ENCODE measurements at places on chromosomes 7 and 10.

DNA sequence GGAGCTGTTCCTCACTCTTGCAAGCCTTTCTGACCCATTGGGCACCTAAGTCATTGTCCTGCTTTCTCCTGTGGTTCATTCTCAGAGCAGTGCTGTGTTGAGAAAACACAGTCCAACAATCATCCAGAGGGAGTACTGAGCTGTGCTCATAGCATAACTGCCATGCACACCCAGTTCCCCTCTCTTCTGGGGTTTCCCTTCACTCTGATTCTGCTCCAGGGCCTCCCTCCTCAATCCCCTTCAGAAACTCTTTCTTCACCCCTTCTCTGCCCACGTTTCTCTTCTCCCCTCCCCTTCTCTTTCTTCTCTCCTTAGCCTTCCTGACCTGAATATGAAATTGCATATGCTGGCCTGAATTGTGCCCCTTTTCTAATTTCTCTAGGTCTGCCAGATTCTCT, 155.8 kb downstream of the AOAH start:
- DNase-seq: no peak

GRCh38 chr10:10394933-10395658, 622.6 kb upstream of the CELF2 start:
- no peak for DNase-seq

DNA sequence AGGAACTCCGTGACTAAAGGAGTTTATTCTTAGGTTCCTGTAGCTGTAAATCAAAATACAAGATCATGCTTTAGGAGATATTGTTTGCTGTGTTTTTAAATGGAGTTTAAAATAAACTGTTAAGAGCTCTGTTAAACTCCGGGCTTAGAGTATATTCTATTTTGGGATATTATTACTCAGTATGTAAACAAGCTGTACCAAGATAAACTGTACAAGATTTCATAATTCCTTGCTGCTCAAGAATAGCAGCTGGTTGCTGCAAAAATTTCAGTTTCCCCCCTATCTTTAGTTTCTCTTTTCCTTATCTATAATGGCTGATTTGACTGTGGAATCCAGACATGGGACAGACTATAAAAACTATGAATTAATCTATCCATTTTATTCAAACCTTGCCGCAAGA, 215.7 kb downstream of the HTR7 start:
- no peak for DNase-seq

- no peak for DNase-seq
Measured at GRCh38 chr10:115956225-115957011, 316.6 kb downstream of the GFRA1 start.

GRCh38 chr10:102660888-102661657, 16.8 kb downstream of the TRIM8 start:
- no peak for DNase-seq

GRCh38 chr7:119545118-119545517, 727.9 kb upstream of the KCND2 start:
- DNase-seq: no peak

- no peak for DNase-seq
Measured at GRCh38 chr7:140778975-140779374, 82.5 kb downstream of the NDUFB2 start.

GRCh38 chr10:93271347-93271746, 197.7 kb downstream of the CYP26A1 start:
- no peak for DNase-seq

DNA sequence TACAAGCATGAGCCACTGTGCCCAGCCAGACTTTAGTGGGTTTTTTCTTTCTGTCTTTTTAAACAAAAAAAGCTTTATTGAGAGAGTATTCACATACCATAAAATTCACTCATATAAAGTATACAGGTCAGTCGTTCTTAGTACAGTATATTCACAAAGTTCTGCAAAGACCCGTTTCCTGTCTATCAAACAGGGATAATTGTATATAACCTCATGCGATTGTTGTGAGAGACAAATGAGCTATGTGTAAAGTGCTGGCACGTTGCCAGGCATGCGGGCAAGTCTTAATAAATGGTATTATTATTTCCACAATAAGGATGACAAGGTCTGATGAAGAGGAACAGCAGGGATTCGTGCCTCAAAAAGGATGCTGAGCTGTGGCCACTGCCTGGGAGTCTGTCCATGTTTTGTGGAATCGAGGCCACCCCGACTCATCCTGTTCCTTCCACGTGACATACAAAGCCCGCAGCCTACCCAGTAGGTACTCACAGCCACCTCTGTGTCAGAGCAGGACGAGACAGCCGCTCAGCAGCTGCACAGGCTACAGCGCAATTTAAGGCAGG, 51.6 kb downstream of the SMKR1 start:
- no peak for DNase-seq

DNA sequence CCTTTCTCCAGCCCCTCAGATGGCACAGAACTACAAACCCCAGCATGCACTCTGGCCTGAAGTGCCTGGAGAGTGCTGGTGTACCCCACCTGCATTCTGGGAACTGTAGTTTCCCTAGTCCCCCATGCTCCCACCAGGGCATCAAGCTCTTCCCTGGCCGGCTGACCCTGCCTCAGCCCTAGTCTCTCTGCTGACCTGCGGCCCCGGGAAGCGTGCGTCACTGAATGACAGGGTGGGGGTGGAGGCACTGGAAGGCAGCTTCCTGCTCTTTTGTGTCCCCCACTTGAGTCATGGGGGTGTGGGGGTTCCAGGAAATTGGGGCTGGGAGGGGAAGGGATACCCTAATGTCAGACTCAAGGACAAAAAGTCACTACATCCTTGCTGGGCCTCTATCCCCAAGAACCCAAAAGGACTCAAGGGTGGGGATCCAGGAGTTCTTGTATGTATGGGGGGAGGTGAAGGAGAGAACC, 2.1 kb downstream of the NOS3 start:
- DNase-seq: no peak

DNA sequence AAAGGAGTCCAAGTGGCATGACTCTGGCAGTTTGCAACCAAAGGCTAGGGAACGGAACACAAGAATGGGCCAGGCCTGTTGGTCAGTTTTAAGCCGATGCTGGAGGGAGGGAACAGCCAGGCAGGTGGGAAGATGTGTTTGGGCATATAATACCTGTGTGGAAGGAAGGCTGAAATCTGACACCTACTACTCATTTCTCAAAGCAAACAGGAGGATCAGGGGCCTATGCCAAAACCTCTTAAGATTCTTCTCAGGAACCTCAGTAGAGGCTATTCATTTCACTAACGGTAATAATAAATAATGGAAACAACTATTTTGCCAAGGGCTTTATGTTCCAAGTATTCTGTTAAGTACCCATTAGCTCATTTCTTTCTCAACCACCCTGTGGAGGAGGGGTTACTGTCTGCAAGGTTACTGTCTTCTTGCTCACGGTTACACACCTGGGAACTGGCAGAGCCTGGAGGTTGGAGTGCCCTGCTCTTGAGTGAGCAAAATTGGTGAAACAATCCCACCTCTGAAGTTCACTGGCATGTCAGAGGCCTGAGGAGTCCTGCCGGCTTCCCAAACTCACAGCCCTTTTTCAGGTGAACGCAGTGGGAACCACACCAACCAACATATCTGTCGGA, 35.5 kb downstream of the GOT1 start:
- no peak for DNase-seq

DNA sequence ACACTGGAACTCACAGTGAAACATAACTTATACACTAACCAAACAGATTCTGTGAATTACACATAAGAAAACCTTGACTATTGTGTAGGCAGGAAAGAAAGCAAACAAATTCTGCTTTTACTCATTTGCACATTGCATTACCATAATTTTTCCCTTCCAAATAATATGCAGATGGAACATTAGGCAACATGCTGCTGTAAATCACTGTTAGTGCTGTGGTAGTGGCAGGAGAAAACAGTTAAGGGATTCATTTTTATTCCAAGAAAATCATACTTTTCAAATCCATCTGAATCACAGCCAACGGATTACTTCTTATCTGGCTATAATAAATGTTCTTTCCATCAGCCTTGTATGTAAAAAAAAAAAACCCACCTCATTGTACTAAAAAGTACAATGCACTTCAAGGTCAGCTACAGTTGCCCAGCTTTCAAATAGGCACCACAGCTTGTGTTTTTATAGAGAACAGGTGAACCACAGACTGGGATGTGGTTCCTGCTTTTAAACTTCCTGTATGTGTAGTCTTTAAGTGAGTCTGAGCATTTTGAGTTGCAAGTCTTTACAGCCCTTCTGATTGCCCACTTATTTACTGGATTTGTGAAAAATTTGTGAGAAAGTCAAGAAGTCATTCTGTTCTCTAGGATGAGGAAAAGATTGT, 590.0 kb upstream of the SEMA3D start:
- DNase-seq: no peak

DNA sequence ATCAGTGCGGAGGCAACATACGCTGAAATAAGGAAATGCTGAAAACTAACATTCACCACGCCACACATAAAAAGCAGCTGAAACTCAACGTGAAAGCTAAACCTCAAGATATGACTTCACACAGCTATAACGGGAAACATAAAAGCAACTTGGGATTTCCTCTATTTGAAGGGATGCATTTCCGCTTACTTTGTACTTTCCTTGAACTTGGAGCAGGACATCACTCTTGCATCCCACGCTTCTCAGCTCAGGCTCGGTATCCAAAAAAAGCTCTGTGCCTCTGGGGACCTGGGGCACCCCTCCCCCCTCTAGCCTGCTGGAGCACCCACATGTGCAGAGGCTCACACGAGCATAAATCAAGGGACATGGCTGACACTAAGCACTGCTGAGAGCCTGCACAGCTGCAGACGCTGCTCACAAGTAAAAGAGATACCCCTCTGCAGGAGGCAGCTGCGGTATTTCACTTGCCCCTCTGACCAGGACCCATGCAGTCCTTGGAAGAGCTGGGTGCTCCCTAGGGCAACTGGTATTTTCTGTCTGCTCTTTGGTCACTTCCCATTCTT, 34.2 kb downstream of the PARD3 start:
- no peak for DNase-seq

DNA sequence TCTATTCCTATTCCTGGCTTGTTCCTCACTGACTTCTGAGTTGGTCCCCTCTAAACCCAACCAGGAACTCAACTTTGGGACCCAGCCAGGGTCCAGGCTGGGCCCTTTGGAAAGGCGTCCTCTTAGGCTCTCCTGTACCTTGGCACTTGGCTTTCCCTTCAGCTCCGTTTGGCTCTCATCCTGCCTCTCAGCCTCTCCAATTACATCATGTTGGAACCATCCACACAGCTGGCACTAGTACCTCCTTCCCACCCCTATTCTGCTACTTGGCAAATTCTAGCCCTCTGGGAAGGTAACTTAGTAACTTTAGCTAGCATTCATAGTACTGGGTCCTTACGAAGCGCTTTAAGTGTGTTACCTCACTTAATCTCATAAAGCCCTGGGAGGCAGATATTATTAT, 205.3 kb upstream of the HABP2 start:
- DNase-seq: no peak

GRCh38 chr7:31126976-31127375, 74.9 kb downstream of the ADCYAP1R1 start:
- no peak for DNase-seq

GRCh38 chr7:134101716-134102115, 25.4 kb upstream of the LRGUK start:
- DNase-seq: no peak
